ENCODE measurements at places on chromosomes 11 and 22.

DNA sequence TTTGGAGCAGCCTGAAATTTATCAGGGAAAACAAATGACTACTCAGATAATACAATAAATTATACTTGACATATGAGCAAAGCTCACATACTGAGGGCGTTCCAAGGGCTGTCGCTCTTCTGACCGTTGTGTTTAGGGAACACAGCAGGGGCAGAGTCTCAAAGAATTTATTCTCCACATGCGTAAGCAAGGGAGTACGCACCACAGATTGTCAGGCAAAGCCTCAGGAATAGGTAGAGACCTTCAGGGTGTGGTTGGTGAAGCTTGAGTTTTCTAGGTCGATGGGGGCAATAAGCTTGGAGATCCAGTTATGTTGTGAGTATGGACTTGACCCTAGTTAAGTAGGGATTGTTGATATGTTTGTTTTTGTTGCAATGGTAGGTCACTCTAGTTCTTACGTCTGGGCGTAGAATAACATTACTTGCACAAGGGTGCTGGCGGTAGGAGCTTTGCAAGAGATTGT, 830 bp downstream of the ACAT1 start:
- no peak for DNase-seq

DNA sequence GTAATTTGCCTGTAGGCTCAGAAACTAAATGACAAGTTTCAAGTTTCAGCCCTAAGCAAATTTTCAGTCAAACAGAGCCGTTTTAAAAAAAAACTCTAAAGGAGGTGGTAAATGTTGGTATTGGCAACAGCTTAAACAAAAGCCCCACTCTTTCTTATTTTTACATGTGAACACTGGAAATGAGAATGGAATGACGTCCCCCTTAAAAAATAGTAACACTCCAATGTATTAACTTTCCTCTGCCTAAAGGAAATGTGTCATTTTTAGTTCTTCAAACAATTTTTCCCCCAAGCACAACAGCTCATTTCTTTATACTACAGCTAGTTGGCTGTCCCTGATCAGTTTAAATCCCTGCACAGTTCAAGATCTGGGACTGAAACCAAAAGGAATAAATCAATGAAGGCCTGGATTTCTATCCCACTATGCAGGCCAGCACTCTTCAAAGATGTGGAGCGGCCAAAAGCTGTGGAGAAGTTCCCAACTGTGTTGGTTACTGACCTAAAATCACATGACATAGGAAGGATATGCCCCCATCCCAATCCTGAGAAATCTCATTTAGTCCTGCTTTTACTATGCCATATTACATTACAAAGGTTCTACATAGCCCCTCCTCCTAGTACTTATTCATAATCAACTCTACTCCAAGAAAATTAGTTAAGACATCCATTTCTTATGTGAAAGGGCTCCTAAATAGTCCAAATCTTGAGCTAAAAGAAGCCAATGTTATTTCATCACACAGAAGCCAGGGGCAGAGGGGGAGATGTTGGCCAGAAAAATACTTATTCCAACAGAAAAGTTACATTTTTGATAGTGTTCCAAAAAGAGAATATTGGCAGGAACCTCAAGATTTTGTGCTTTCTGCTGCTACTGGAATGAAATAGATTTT, 95.9 kb downstream of the CADM1 start:
- no peak for DNase-seq

DNA sequence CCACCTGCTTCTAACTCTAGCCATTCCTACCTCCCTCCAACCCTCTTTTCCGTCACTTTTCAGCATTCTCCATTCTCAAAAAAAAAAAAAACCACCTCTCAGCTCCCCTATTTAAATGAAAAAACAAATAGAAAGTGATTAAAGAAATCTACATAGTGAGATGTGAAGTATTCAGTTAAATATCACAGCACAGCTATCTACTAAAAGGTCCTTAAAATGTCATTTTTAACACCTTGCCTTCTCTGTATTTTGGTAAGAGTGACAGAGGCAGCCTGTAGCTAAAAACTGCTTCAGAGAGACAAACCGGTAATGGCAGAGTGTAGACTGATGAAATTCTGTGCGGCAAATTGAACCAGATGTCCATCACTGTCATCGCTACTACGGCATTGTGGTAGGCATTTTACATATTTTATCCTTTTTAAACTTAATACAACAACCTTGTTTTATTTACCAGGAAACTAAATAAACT, 346 bp upstream of the ALG9 start:
- no peak for DNase-seq

- no peak for DNase-seq
These were observed 28.1 kb upstream of the ZBTB16 start for GRCh38 chr11:114031246-114031966.

GRCh38 chr11:9265211-9266131, at the start of gene DENND5A:
TSS of gene DENND5A (minus strand) at chr11:9265350. CDS start at chr11:9265069, 281 bp downstream.
- peak; percentile 23 for DNase-seq

- DNase-seq, result no peak
These were observed 518.3 kb downstream of the MN1 start for GRCh38 chr22:27283240-27283639.

- DNase-seq, result no peak
These were observed 5.1 kb downstream of the MYEOV start for GRCh38 chr11:69299023-69299461.

DNA sequence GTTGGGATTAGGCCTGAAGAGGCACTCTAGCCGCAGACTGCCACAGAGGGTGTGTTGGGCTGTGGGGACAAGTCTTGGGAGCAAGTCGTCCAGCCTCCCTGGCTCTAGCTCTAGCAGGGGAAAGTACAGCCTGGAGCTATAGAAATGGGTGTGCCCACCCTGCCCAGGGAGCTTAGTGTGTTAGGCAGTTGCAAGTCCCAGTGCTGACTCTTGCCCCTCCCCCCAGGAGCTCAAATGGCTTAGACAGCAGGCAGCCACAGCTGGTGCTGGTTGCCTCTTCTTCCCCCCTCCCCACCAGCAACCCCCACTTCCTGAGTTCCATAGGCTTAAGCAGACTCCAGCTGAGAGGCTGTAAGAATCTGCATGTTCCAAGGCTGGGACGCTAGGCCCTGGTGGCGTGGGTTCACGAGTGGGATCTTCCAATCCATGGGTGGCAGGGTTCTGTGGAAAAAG, 61.2 kb downstream of the GUCY1A2 start:
- no peak for DNase-seq

DNA sequence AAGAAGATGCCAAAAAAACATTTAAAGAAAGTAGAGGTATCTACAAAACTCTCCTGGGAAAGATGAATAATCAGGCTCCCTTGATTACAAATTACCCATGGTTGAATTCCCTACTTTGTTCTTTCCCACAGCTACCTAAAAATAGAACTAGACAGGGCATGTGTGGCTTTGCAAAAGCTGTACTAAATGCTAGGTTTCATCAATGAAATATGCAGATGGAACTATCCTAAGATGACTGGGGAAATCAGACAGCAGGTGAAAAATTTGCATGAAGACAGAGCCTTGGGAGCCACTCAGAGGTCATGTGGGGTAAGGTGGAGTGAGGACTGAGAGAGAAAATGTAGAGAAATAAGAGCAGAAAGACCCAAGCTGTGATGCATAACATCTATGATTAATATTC, 14.7 kb downstream of the LAYN start:
- no peak for DNase-seq

- no peak for DNase-seq
These were observed 24.1 kb upstream of the ANO1 start for GRCh38 chr11:70054004-70054403.

DNA sequence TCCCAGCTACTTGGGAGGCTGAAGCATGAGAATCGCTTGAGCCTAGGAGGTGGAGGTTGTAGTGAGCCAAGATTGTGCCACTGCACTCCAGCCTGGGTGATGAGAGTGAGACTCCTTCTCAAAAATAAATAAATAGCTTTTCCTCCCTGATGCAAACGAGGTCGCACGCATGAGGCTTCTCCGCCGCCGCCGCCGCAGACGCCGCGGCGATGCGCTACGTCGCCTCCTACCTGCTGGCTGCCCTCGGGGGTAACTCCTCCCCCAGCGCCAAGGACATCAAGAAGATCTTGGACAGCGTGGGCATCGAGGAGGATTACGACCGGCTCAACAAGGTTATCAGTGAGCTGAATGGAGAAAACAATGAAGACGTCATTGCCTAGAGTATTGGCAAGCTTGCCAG, 20.0 kb upstream of the RAB39A start:
- DNase-seq, result no peak

DNA sequence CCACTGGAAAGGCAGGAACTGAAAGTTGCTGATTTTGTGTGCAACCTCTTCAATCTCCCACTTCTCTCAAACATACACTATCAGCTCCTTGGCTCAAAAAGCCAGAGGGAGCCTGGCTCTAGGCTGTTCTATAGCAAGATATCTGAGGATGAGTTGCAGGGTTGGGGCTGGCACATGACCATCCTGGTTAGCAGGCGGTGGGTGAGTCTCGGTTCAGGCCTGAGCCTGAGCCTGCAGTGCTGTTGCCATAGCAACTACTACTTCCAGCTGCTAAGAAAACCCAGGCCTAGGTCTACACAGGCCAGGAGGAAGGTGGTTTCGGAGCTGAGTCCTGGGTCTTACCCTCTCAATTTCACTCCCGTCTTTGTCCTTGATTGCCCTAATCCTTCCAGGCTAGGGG, 39.0 kb downstream of the CWC15 start:
- DNase-seq, result no peak

- DNase-seq, result no peak
These were observed at the start of gene PNPLA2 for GRCh38 chr11:818396-819128. TSS of gene PNPLA2 (plus strand) at chr11:818914. CDS start at chr11:819719, 805 bp downstream.

GRCh38 chr11:104522650-104523049, 358.7 kb upstream of the PDGFD start:
- DNase-seq, result no peak

Measured in activated naive CD4-positive, alpha-beta T cell (primary cell).